Muscle of back (tissue), 13 donors: ENCODE measurements at places on chromosomes 3 and 15.

DNA sequence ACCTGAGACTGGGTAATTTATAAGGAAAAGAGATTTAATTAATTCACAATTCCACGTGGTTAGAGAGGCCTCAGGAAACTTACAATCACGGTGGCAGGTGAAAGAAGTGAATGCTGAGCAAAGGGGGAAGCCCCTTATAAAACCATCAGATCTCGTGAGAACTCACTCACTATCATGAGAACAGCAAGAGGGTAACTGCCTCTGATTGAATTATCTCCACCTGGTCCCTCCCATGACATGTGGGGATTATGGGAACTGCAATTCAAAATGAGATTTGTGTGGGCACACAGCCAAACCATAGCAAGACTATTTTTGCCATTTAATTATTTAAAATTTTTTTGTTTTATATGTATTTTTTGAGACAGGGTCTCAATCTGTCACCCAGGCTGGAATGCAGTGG is 27.0 kb upstream of the KCTD6 start:
- no peak for DNase-seq

DNA sequence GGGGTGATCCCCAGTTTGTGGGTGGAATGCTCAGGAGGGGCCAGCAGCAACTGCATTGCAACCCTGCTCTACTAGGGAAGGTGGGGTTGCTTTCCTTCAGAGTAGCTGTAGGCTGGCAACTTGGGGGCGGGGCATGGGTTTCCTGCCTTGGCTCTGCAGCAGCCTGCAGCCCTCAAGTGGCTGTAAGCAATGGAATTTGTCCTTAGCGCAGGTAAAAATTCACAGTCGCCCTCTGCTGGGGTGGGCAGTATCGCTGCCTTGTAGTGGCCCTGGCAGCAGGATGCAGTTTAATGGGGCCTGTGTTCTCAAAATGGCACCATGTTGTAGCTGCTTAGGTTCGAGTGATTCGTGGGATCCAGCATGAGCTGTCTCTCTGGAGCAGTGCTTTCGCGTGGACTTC is 29.8 kb downstream of the STT3B start:
- no peak for DNase-seq

DNA sequence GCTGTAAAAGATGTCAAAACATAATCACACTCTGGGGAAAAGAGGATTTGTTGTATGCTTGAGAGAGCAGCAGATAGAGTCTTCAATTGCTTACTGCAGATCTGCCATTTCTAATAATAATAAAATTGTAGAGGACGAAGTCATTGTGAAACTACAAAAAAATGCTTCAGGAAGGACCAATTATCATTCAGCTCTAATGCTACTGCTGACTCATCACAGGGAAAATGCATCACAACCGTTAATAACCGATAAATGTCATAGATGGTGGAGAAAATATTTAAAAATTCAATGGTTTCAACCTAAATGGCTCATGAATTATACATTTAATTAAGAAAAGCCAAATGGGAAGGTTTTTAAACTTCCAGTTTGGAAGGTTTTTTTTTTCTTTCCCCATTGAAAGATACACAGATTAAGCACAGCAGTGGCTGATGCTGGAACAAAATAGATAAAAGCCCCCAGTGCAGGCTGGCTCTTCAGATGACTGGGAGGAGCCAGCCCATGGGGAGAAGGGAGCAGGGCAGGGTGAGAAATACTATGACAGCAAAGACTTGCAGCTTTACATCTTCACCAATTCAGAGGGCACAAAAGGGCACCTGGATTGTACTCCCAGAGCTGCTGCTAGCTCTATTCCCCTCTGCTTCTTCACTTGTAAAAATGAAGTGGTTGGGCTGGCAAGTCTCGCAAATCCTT is 196.1 kb downstream of the CNTN6 start:
- no peak for DNase-seq

DNA sequence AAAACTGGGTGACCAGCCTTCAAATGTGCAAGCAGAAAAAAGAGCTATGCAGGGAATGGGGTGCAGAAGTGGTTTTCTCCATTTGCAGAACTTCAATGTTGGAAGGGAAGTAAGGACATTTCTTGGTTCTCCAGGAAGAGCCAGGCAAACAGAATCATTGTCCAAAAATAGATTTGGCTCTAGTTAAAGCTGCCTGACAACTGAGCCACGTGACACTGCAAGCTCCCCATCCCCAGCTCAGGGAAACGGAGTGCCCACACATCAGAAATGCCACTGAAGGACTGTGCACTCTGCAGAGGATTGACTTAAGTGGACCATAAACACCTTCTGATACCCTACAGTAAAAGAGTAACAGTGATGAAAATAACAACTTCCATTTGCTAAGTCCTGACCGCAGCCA is 195.6 kb upstream of the NSMCE3 start:
- peak; percentile 2 for DNase-seq

- DNase-seq = no peak
Observed at GRCh38 chr15:61106044-61106834, 122.9 kb downstream of the RORA start.

DNA sequence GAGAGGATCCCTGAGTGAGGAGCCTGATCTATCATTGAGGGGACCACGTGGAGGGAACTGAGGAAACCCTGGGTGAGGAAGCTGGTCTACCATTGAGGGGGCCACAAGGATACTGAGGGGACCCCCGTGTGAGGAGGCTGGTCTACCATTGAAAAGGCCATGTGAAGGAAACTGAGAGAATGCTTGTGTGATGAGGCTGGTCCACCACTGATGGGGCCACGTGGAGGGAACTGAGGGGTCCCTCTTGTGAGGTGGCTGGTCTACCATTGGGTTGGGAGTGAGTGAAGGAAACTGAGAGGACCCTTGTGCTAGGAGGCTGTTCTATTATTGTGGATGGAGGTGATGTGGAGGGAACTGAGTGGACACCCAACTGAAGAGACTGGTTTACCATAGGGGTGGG is 161.3 kb downstream of the FBLN2 start:
- no peak for DNase-seq

DNA sequence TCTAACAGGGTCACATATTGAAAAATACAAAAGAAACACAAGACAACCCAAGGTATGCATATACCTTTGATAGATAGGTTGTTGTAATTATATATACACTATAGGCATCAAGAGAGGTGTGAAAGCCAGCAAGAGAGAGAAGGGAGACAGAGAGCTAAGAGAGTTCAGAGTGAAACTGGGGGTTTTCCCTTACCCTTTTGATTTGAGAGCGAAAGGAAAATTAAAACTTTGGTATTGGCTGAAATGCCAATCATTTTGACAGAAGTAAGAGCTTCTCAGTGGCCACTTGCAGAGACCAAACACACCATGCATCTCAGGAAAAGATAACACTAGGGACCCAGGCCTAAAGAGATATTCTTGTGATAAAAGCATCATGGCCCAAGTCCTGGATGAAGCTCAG is 183.6 kb downstream of the SHOX2 start:
- no peak for DNase-seq

DNA sequence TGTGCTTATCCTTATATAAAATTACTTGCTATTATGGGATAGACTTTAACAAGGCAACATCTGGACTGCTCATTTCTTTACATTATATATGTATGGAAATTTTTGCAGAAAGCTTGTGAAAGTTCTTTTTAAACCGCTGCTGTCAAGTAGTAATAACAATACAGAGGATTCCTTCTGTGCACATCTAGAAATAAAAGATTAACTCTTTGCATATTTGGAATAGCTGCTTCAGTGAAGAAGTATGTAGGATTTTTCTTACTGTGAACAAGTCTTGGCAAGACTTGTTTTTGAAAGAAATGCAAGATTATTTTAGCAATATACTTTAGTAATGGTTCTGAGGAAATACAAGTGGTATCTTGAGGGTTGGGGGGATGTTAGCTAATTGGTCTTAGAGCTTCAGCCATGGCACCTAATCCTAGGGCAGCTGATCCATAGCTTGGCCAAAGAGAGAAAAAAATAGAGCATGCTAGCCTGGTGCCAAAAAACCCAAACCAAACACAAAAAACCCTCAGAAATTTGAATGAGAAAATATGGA is 4.3 kb downstream of the PRKCI start:
- DNase-seq = no peak

DNA sequence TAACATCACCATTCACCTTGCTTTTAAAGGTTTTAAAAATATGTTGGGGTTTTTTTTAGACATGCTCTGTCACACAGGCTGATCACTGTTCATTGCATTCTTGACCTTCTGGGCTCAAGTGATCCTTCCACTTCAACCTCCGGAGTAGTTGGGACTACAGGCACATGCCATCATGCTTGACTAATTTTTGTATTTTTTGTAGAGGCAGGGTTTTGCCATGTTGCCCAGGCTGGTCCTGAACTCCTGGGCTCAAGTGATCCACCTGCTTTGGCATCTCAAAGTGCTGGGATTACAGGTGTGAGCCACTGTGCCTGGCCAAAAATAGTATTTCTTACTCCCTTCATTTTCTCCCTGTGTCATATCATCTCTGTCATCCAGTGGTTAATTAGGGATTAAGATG is 101.4 kb downstream of the PIK3R4 start:
- DNase-seq = no peak

- no peak for DNase-seq
Observed at GRCh38 chr3:10901296-10901945, 85.4 kb downstream of the SLC6A11 start.

- no peak for DNase-seq
Observed at GRCh38 chr15:68405378-68406250, 26.3 kb downstream of the ITGA11 start.

- no peak for DNase-seq
Observed at GRCh38 chr3:16305111-16305541, 40.1 kb downstream of the OXNAD1 start.

DNA sequence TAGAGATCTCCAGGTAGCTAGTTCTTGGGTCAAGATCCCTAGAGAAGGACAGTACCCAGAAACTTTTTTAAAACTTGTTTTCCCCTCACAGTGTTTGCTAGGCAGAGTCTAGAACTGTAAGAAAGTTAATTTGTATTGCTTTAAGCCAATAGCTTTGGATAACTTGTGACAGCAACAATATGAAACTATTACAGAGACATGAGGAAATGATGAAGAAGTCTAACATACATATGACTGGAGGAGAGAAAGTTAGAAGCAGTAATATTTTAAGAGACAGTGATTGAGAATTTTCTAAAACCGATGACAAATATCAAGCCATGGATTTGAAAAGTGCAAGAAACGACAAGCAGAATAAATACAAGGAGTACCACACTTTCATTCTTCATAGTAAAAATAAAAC is 10.0 kb downstream of the HMG20A start:
- DNase-seq = no peak

DNA sequence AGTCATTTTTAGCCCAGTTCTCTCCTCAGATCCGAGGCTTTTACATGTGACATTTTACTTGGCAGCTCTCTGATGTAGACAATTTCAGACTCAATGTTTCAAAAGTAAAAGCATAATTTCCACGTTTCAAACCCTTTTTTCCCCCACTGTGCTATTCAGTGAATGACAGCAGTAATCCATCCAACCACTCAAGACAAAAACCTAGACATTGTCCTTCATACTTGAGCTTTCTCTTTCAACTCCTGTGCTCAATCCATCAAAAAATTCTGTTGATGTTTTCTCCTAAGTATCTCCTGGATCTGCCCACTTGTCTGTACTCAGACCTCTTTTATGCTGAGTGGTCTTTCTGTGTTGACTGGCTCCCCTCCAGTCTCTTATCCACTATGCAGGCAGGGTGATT is 214.7 kb downstream of the CHL1 start:
- DNase-seq = no peak

GRCh38 chr3:44050101-44050500 is 191.6 kb upstream of the TOPAZ1 start:
- no peak for DNase-seq

DNA sequence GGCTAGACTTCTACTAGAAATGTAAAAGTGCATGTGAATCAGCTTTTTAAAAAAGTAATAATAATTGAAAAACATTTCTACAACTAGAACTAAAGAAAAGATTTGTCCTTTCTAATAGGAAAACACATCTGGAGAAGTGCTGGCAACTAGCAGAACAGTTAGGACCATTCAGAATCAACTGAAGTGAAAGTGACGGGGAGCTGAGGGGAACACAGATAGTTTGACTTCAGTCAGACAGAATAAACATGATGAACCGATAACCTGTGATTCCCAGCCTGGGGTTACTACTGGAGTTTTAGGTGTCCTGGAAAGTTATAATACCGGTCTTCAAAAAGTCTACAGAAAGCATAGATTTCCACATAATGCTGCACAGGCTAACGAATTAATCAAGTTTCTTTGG is 28.1 kb downstream of the OPA1 start:
- no peak for DNase-seq

GRCh38 chr3:64871834-64872249 is 184.0 kb upstream of the ADAMTS9 start:
- no peak for DNase-seq
